Bronchial epithelial cell (primary cell): ENCODE measurements at places on chromosomes 4 and X.

DNA sequence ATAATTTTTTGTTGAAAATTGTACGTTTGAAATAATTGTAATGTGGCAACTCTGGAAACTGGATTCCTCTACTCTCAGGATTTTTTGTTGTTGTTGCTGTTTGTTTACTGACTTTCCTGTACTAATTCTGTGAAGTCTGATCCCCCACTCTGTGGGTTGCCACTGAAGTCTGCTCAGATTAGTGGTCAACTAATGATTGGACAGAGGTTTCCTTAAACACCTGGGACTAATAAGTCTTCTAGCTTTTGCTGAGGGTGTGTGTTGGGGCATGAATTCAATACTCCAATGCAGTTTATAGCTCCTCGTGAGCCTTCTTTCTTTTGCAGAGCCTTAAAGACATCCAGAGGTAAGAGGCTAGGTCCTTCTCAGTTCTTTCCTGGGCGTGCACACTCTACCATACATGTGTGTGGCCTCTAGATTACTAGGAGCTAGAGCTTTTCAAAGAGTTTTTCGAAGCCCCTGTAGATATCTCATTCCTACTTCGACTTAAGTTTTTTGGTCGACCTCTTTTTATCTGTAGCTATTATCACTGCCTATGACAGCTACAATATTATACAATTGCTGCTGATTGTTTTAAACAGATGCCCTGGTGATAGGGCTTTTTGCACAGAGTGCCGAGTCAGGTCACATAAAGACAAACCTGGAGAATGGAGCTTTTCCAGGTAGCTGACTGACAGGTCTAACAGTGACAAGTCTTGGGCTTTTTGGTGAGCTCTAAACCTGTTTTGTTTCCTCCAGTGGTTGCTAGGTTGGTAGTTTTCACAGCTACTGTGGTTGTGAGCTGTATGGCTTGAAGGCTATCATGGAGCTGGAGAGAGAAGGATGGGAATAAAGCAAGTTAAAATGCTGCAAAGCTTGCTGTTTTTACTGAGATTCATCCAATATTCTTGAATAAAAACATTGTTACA, 34.0 kb downstream of the BMP2K start:
- DNase-seq, result no peak

- no peak for DNase-seq
Observed at GRCh38 chr4:75909405-75909804, 7.2 kb upstream of the PPEF2 start.

GRCh38 chr4:110049951-110050925, 137.6 kb downstream of the EGF start:
- peak; percentile 45 for DNase-seq

DNA sequence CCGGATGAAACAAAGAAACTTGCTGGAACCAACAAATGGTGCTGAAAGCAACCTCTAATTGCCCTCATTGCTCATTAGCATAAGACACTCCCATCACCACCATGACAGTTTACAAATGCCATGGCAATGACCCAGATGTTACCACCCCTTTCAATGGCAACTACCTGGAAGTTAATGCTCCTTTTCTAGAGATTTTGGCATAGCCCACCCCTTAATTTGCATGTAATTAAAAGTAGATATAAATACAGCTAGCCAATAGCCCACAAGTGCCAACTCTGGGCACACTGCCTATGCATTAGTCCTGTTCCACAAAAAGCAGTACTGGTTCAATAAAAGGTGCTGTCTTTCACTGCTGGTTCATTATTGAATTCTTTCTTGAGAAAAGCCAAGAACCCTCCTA, 410.3 kb upstream of the PPP1R2C start:
- no peak for DNase-seq

DNA sequence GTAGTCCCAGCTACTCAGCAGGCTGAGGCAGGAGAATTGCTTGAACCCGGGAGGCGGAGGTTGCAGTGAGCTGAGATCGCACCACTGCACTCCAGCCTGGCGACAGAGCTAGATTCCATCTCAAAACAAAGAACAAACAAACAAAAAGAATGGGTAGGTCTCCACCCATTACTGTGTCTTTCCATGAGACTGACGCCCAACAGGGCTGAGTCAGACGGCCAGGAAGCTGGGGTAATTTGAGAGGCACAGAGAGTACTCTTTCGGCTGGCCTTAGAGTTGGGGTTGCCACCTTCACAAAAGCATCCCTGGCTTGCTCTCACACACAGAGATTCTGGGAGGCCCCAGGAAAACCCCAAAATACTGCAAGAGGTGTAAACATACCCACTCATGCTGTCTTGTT, 72.0 kb upstream of the DHRSX start:
- DNase-seq, result peak; percentile 52

- DNase-seq, result no peak
Observed at GRCh38 chrX:68824565-68825125, 4.2 kb upstream of the EFNB1 start.

DNA sequence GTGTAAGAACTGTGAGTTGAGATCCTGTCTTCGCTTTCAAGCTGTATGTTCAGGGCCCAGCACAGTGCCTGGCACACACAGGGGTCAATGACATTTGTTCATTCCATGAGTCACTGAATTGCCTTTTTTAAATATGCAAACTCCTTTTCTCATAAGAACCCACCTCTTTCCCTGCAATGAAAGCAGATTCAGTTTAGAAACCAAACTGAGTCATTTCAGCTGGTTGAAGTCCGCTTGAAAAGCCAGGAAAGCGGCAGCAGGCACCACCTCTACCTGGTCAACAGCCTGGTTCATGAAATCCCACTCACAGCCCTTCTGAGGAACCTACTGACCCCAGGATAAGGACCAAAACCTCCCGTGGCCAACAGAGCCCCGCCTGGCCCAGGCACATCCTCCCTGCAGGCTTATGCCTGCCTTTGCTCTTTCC, 4.5 kb upstream of the C1QTNF7 start:
- no peak for DNase-seq

DNA sequence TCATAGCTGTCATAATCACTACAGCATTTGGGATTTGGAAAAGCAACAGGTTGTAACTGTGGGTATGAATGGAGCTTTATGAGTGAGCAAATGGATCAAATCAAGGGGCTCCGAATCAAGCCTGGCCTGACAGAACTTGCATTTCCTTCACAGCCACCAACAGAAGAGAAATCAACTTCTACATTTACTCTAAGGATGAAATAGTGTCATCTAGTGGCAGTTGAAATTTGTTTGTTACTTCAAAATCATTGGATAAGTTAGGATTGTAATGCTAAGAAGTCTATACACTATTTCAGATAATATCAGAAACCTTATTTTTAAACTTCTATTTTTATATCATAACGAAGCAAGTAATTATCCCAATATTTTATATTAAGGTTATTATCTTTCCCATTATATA, 10.7 kb upstream of the WDR17 start:
- no peak for DNase-seq

GRCh38 chrX:105533951-105534350, 288.4 kb upstream of the NRK start:
- DNase-seq, result no peak

DNA sequence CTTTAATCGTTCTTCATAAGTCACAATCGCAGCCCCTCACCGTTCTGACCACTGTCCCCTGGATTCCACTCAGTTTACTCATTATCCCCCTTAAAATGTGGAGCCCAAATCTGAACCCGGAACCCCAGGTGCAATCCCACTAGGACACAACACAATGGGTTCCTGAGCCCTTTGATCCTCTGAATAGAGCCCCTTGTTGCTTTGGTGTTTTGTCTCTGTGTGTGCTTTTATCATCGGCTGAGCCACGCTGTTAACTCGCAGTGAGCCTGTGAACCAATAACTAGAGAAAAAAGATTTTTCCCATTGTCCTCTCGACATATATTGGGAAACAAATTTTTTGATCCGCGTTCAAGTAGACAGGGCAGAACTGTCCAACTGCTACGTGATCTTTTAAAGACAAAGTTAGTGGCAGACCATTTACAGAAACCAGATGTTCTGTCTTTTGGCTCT, 617 bp upstream of the PDHA1 start:
- no peak for DNase-seq

GRCh38 chr4:38194047-38194602, 233.9 kb downstream of the PTTG2 start:
- DNase-seq, result no peak

- no peak for DNase-seq
Observed at GRCh38 chrX:142831961-142832530, 193.7 kb upstream of the SPANXN4 start.

DNA sequence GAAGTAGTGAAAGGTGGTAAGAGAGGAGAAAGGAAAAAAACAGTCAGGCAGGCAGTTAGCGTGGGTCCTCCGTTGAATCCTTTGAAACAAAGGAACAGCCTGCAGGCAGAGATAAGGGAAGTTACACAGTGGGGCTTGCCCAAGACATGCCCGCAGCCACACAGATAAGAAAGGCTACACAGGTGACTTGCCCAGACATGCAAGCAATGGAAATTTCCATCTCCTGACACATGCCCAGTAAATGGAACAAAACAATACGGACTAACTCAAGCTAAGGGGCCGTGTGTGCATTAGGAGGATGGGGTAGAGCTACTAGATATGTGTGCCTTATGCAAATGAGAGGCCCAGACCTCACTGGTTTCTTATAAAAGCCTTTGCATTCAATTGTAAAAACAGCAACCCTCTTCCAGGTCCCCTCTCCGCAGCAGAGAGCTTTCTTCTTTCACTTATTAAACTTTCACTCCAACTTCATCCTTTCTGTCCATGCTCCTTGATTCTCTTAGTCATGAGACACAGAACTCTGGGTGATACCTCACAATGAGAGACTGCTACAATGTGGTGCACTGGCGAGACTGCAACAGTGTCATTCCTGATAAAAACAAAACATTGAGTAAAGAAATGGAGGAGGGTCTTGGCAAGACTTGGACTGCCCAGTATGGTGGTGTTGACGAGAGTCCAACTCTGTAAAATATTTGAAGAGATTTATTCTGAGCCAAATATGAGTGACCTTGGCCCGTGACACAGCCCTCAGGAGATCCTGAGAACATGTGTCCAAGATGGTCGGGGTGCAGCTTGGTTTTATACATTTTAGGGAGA, 997.4 kb upstream of the PRKX start:
- peak; percentile 91 for DNase-seq

DNA sequence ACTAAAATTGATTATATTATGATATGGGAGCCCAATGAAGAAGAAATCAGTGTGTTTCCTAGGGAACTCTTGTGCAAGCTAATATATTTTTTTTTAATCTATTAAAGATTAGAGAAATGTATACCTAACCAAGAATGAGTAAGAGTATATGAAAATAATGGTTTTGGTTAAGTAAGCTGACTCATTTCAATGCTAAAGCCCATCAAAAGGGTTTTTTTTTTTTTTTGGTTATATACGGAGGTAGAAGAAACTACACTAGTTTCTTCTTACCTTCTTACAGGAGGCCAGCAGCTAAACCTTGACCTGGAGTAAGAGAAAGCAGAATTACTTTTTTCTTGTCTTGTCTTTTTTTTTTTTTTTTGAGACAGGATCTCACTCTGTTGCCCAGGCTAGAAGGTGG, 27.5 kb downstream of the RUFY3 start:
- DNase-seq, result no peak

GRCh38 chr4:77306496-77306895, 149.5 kb downstream of the CCNG2 start:
- no peak for DNase-seq

GRCh38 chr4:143251779-143252178, 67.1 kb downstream of the USP38 start:
- peak; percentile 95 for DNase-seq

DNA sequence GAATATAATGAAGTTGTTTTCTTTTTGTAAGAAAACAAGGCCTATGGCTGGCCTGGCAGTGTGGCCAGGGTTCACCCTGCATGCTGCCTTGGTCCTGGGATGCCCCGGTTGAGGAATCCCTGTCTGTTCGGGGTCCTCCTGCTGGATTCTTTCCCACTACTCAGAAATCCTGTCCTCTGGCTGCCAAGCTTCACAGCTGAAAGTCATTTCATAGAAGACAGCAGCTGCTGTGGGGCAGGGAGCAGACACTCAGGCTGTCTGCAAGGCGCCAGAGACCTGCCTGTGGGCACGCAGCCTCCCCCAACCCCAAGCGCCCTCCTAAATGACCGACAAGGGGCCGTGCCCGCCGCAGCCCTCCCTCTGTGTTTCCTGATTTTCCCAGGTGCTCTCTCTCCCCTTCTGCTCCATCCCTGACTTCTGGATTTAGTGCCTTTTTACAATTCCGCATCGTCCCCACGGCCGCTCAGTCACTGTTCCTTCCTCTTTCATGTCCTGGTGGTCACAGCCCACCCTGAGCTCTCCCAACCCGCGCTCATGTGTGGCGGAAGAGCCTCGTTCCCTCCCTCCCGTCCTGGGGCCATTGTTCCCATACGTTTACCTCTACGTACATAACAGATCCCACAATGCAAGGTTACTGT, 27.5 kb downstream of the ZFYVE28 start:
- no peak for DNase-seq

DNA sequence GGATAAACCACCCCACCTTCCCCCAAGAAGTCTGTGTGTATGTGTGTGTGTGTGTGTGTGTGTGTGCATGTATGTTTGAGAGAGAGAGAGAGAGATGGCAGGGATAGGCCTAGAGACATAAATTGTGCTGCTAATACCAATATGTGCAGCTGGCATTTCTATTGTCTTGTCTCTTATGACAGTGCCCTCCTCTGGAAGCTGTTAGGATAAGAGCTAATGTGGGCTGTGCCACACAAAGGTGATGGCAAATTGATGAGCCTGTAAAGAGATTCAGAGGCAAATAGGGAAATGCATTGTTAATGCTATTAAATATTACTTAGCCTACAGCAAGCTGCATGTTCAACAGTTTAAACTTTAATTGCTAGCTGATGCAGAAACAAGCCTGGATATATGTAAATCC, 332.0 kb downstream of the NKX6-1 start:
- no peak for DNase-seq

DNA sequence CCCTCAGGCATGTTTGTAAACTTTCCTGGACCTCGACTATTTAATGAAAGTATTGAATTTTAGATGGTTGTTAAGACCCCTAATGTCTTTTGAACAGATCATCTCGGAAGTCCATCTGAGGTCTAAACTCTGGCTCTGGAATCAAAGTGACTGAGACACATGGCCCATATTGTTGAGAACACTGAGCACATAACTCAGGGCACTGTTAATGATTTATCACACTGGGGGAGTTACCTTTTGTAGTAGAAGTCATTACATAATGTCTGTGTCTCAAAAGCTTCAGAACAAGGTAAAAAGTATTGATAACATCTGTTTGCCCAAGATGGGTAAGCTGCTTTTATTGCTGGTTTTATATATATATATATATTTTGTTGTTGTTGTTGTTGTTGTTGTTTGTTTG, 103.4 kb upstream of the HS3ST1 start:
- no peak for DNase-seq

DNA sequence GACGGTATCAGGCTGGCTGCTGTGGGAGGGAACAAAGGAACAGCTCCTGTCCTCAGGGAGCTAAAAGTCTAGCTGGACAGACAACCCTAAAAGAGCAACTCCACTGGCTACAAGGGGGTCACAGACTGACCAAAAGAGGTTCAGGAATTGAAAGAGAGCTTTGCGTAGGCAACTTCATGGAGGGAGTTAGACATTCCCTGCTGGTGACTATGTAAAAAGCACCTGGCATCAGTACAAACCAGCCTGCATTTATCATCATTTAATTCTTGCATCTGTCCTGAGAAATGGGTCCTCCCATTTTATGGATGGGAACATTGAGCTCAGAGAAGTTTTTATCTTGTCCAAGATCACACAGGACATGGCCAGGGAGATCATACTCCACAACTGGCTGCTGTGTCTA, 1.4 kb upstream of the LGI2 start:
- peak; percentile 20 for DNase-seq

- DNase-seq, result no peak
Observed at GRCh38 chrX:145631461-145631951, 186.1 kb upstream of the SLITRK2 start.
